ENCODE measurements at places on chromosomes 4 and X.

DNA sequence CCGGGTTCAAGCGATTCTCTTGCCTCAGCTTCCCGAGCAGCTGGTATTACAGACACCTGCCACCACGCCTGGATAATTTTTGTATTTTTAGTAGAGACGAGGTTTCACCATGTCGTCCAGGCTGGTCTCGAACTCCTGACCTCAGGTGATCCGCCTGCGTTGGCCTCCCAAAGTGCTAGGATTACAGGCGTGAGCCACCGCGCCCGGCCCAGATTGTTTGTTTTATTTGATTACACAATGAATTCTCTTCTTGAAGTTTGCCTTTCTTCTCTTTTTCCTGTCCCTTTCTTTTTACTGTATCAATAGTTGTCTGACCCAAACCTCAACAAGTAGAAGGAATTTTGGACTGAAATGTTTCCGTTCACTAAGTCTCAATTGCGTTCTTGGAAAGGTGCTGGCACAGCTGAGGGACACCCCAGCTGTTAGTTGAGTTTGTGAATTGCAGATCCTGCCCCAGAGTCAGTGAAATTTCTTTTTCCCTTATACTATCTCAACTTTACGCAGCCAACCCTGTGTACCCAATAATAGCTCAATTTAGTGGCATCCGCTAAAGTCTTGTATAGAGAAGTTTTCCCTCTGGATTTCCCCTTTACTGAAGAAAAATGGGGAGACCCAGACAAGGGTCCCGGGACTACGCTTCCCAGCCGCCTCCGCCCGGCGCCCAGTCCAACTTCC is 639 bp upstream of the MTM1 start:
- DNase-seq = no peak

DNA sequence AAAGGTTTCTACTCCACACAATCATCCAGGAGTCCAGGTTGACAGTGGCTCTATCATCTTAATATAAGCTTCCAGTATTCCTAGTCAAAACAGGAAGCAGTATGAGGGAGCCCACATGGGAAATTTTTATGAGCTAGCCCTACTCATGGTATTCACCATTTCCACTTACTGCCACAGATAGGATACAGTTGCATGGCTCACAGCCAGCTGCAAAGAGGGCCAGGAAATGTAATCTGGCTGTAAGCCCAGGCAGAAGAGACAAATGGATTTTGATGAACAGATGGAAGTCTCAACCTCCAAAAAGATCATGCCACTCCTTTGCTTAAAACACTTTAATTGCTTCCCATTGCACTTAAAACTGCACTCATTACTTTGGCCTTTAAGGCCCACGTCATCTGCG is 150.6 kb downstream of the ADAMTS3 start:
- peak; percentile 40 for DNase-seq

DNA sequence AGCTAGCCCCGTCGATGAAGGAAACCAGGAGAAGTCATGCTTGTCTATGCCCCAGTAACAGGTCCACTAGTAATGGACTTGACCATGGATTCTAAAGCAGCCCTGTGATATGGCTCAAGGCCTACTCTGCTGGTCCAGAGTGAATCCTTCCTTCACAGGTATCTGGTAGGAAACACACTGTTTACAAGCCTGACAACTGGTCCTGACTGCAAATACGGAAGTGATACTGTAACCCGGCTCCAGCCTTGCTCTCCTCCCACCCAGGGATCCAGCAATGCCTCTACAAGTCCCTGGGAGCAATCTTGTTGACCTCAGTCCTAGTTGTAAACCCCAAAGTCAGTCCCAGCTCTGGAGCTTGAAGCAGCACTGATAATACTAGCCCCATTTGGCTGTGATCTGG is 239.2 kb upstream of the GRID2 start:
- no peak for DNase-seq

GRCh38 chrX:123424546-123424945 is 240.5 kb downstream of the GRIA3 start:
- DNase-seq = no peak

- DNase-seq = no peak
These were observed 93.8 kb downstream of the MAMLD1 start for GRCh38 chrX:150456941-150457340.

- DNase-seq = no peak
These were observed 270.0 kb upstream of the GNPDA2 start for GRCh38 chr4:44996276-44996845.

DNA sequence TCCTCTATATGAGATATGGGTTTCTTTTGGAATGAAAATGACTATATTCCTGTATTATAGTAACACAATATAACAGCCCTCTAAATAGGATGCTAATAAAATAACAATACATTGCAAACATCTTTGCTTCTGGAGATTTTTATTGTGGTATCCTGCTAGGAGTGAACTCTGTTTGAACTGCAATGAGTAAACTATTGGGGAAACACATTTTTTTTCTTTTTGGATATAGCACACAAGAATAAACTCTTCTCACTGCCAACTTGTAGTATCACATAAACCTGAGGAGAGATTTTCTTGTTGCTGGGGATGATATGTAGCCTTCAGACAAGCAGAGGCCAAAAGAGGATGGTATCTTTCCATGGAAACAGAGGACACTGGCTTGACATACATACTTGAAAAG is 238.2 kb downstream of the C4orf33 start:
- no peak for DNase-seq

DNA sequence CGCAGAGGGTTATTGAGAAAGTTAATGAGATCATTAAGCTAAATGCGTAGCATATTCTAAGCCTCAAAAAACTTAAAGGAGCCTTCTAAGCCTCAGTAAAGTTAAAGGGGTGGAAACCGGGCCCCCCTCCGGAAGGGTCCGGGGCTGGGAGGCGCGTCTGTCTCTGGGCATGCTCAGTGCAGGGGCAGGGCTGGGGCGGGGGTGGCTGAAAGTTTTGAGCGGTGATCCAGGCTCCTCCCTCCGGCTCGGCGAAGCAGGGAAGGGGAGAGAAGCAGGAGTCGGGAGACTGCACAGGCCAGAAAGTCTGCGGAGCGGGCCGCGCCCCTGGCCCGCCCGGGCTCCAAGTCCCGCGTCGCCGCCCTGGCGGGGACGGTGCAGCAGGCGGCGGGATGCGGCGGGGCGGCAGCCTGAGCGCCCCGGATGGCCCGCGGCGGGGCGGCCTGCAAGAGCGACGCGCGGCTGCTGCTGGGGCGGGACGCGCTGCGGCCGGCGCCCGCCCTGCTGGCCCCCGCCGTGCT is at the start of gene EVC:
Gene EVC (plus strand): TSS at position 241 of the 518 bp plus-strand sequence. CDS start 180 bp downstream, at position 421.
- DNase-seq = peak; percentile 82

DNA sequence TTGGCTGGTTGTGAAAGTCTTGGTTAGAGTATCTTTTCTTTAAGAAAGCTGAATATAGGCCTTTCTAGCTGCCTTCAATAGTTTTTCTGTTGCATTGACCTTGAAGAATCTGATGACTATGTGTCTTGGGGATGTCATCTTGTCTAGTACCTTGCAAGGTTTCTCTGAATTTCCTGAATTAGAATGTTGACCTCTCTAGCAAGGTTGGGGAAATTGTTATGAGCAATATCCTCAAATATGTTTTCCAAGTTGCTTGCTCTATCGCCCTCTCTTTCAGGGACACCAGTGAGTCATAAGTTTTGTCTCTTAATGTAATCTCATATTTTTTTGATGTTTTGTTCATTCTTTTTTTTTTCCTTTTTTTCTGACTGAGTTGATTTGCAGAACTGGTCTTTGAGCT is 194.7 kb downstream of the RAB28 start:
- no peak for DNase-seq

DNA sequence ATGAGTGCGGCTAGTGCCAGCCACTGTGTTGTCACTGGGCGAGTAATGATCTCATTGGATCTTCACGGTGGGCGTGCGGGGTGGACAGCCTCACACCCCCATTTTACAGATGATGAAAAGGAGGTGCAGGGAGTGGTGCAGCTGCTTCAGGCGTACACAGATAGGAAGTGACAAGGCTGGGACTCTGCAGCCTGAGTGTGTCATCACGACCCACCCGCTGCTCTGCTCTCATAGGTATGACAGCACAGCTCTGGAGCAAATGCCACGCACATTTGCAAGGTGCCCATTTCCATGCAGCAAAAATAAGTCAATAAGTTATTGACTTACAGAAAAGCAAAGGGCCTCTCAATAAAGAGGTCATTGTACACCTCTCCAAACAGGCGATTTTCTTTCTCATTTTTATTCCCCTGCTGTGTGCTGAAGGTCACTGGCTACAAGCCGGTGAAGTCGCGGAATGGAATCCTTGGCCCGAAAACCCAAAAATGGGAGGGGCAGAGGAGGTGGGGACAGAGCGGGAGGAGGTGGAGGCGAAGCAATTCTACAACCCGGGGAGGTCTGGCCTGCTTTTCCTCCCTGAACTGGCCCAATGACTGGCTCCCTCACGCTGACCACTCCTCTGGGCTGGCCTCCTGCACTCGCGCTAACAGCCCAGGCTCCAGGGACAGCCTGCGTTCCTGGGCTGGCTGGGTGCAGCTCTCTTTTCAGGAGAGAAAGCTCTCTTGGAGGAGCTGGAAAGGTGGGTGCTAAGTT is at the start of gene SOD3:
Gene SOD3 (plus strand): TSS at position 658 of the 750 bp plus-strand sequence. CDS start 3,949 bp downstream, outside the sequence.
- peak; percentile 69 for DNase-seq

GRCh38 chr4:81549984-81550383 is 78.3 kb upstream of the RASGEF1B start:
- no peak for DNase-seq

GRCh38 chr4:13821522-13821921 is 194.0 kb upstream of the BOD1L1 start:
- DNase-seq = no peak

DNA sequence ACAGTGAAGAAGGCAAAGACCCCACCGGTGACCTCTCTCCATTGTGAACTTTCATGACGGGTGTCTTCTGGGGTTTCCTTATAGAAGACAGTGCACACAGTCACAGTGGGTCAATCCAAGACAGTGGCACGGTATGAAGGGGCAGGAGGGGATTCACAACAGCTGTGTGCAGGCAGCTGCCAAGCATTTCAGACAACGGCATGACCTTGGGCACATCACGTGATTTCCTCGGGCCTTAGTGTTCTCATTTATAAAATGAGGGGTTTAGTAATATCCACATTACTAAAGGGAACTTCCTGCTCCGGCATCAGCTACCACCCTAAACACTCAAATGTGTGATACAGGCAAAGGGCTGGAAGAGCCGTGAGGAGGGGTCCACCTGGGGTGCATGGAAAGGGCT is 42.9 kb downstream of the RBM47 start:
- no peak for DNase-seq

DNA sequence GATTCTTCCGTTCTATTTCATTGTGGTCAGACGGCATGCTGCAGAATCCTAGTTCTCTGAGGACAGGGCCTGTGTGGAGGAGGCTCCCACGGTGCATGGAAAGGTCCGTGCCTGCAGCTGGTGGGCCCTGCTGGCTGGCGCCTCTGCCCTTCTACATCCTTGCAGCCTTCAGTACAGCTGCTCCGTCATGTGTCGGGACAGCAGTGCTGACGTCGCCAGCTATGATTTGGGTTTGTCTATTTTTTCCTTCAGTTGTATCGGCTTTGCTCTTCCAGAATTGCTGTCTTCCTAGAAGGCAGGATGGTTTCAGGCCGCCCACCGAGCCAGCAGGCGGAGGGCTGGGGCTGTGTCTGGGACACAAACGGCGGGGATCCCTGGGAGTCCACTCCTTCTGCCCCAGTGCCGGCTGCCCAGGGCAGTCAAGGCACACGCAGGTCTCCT is 32.1 kb upstream of the CPLX1 start:
- no peak for DNase-seq

DNA sequence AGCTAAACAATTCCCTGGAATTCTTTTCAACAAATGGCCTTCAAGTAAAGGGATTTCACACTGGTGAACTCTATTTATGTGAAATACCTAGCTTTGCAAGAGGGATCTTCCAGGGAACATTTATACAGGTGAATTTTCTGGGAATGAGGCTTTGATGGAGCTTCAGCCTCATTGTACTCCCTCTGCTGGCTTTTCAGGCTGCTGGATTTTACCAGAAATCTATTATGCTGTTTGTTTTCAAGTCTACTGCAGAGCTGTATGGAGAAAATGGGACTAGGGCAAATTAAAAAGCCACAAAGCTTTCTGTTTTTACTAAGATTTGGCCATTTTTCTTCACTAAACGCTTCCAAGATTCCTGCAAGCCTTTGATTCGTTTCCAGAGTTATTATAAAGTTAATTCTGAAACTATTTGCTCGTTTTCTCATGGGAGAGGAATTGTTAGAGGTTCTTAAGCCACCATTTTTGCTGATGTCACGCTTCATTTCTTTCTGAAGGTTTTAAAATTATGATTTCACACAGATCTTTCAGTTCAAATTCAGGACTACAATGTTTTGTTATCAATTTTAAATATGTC is 31.6 kb downstream of the KDM6A start:
- DNase-seq = no peak

DNA sequence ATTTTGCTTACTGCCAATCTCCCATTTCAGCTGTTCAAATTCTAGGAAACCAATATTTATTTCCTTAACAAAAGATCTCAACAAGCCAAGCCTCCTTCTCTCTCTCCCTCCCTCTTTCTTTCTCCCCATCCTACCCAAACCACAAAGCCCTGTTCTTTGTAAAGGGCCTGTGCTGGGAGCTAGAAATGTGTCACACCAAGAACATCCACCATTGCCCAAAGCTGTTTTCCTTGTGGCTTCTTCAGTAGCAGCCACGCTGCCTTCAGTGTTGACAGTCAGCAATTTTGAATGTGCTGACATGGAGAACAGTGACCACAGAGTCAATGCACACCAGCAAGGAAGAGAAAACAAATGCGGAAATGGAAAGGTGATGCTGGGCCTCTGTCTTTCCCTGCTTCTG is 203.0 kb downstream of the MAML3 start:
- DNase-seq = no peak

DNA sequence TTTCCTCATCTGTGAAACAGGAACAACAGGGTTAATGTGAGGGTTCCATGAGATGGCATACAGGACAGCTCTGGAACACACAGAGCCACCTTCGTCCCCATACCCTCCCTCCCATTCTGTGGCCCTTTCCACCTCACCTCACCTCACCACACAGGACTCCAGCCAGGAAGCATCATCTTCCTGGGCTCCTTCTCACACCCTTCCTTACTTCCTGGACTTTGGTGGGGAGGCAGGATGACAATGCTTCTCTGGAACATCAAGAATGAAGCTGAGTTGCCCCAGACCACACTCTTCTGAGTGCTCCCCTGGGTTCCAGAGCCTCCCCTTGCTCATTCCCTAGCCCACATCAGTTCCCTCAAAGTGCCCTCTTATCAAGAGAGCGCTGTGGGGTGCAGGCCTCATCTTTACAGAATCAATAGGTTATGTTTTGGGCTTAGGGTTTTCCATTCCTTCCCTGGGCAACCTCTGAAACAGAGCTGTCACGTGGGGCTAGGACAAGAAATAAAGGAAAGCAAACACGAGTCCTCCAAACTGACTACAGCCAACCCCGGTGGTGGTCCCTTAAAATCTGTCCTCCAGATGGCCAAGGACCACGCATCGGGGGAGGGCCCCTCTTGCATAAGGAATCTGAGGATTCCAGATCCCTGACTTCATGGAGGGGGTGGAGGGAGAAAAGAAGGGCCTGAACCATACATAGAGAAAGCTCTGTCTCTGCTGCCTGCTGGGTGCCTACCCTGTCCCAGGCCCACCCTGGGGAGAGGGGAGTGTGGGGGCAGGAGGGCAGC is 74.4 kb upstream of the ATP6AP2 start:
- DNase-seq = no peak
